ENCODE measurements at places on chromosomes 3 and 15. TPM values are rescaled to one million over a fixed set of nuclear protein-coding genes. Genes with fewer than 3 reads are reported as not detected.

DNA sequence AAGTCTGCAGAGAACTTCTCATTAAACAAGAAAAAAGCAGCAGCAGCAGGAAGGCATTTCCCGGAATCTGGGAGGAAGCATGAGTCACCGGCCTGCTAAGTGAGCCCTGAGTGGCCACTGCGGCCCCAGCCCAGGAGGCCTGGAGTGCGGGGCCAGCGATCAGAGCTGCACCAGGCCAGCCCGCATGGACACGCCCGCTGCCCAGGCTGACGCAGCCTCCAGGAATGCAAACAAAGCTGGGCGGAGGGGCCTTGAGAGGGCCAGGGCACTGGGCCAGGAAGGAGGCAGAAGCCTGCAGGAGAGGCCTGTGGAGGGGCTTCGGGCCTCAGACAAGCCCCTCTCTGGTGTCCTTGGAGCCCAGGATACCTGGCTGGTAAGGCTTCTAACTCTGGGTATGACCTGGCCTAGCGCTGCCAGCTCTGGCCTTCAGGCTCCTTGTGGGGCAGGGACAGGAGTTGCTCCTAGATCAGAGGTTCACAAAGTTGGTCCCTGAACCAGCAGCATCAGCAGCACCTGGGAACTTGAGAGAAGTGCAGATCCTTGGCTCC is 101.2 kb downstream of the SMAD6 start:
- no peak for DNase-seq
- no peak overlapping the region for H3K27ac ChIP-seq
- no peak overlapping the region for H3K4me3 ChIP-seq
- H3K4me1 ChIP-seq, result no peaks in the 10 kb centered on the region

- no peak overlapping the region for H3K27ac ChIP-seq
- H3K4me1 ChIP-seq, result no peaks in the 10 kb centered on the region
- H3K36me3 ChIP-seq, result no peaks in the 10 kb centered on the region
- DNase-seq, result no peak
Measured at GRCh38 chr3:159667261-159667660, 321.4 kb upstream of the IL12A start.

DNA sequence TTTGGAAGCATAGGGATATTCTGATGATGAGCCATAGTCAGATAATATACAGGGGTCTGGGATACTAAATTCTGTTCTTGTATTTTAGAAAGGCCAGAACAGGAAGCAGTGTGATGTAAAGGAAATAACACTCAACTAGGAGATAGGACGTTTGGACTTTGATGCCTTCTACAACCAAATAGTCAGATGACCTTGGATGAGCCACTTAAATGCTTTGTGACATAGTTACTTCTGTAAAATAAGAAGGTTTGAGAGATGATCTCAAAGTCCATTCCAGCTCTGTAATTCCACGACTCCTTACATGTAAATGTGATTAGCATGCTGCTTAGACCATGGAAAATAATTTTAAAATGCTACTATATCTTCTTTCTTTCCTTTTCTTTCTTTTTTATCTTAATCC is 29.5 kb upstream of the CCDC54 start:
- DNase-seq, result no peak
- no peak overlapping the region for H3K4me3 ChIP-seq
- no peaks in the 10 kb centered on the region for H3K4me1 ChIP-seq
- H3K27me3 ChIP-seq, result no peaks in the 10 kb centered on the region
- no peak overlapping the region for H3K27ac ChIP-seq
- H3K36me3 ChIP-seq, result no peaks in the 10 kb centered on the region

DNA sequence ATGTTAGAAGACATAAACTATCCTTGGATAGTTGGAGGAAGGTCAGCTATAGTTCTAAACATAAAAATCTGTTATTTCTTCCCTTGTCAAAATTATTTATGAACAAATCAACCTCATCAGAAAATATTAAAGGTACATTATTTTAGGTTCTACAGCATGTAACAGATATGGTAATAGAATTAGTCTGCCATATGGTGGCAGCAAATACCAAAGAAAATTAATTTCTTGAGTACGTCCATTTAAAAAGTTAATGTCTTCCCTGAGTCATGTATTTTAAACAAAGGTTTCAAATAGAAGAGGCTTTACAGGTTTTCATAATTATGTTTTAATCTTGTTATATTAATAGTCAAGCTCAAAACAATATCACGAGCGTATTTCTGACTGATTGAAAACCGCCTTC is 17.9 kb upstream of the ANKRD28 start:
- H3K4me3 ChIP-seq, result no peak overlapping the region
- no peaks in the 10 kb centered on the region for H3K36me3 ChIP-seq
- DNase-seq, result peak; percentile 32
- H3K27ac ChIP-seq, result no peak overlapping the region
- H3K27me3 ChIP-seq, result no peaks in the 10 kb centered on the region

DNA sequence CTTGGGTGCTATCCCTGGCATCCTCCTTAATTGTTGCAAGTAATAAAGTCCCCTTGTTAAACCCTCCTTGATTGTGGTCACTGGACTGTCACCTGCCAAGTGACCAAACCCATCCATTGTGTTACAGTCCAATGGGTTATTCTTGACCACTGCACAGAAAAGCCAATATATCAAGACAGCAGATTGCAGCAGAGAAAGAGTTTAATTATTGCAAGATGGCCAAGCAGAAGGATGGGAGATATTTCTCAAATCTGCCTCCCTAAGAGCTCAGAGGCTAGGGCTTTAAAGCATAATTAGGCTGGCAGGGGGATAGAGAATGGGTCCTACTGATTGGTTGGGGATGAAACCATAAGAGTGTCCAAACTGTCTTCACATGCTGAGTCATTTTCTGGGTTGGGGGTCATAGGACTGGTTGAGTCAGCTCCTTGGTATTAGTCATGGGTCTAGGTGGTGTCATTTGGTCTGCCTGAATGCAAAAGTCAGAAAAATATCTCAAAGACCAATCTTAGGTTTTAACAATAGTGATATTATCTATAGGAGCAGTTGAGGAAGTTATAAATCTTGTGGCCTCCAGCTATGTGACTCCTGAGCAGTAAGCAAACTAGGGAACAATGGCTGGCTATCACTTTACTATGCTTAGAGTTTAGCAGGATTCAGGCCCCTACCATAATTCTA is 19.1 kb upstream of the XYLB start:
- no peaks in the 10 kb centered on the region for H3K4me1 ChIP-seq
- H3K27ac ChIP-seq, result no peak overlapping the region
- H3K4me3 ChIP-seq, result no peak overlapping the region

DNA sequence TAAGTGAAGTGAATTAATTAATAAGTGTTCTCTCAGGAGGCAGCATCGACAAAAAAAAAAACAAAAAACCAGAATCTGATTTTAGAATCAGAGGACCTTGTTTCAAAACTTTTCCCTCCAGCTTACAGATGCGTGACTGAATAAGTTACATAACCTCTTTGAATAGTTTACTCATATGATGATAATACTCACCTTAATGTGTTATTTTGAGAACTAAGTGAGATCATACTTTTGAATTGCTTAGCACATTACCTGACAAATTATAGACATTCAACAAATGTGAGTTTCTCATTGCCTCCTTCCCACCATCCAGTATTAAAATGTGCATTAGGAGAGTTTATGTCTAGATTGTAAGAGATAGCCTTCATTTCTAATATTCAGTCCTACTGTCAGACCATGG is 94.0 kb downstream of the SOX2 start:
- no peak for DNase-seq
- H3K36me3 ChIP-seq, result no peaks in the 10 kb centered on the region
- no peak overlapping the region for H3K4me3 ChIP-seq
- H3K4me1 ChIP-seq, result no peaks in the 10 kb centered on the region

GRCh38 chr15:94174399-94174802 is 57.0 kb upstream of the MCTP2 start:
- no peak overlapping the region for H3K4me3 ChIP-seq
- H3K36me3 ChIP-seq, result no peaks in the 10 kb centered on the region
- no peaks in the 10 kb centered on the region for H3K4me1 ChIP-seq
- no peak overlapping the region for H3K27ac ChIP-seq
- no peak for DNase-seq
- peaks cover 3% of the 10 kb centered on the region for H3K27me3 ChIP-seq

DNA sequence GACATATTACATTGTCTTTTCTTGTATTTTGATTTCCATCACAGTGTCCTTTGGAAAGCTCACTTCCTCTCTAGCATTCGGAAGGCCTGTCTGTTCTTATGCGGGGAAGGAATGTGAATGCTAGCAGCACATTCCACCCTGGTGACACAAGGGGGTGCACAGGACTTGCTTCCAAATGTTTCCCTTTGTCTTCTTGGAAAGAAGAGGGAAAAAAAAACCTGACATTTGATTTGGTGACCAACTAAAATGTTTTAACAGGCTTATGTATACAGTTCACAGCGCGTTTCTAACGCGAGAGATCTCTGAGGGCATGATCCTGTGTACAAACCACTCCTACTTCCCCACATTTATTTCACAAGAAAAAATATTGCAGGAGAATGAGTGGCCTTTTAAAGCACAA is 107.6 kb upstream of the FXR1 start:
- no peak overlapping the region for H3K4me3 ChIP-seq
- H3K4me1 ChIP-seq, result no peaks in the 10 kb centered on the region
- H3K27me3 ChIP-seq, result peaks cover 1% of the 10 kb centered on the region
- H3K27ac ChIP-seq, result no peak overlapping the region

GRCh38 chr3:62433396-62433795 is 60.0 kb upstream of the FEZF2 start:
- H3K27me3 ChIP-seq, result peaks cover 6% of the 10 kb centered on the region
- no peak for DNase-seq
- no peak overlapping the region for H3K4me3 ChIP-seq
- H3K27ac ChIP-seq, result no peak overlapping the region
- H3K36me3 ChIP-seq, result no peaks in the 10 kb centered on the region
- H3K4me1 ChIP-seq, result no peaks in the 10 kb centered on the region

DNA sequence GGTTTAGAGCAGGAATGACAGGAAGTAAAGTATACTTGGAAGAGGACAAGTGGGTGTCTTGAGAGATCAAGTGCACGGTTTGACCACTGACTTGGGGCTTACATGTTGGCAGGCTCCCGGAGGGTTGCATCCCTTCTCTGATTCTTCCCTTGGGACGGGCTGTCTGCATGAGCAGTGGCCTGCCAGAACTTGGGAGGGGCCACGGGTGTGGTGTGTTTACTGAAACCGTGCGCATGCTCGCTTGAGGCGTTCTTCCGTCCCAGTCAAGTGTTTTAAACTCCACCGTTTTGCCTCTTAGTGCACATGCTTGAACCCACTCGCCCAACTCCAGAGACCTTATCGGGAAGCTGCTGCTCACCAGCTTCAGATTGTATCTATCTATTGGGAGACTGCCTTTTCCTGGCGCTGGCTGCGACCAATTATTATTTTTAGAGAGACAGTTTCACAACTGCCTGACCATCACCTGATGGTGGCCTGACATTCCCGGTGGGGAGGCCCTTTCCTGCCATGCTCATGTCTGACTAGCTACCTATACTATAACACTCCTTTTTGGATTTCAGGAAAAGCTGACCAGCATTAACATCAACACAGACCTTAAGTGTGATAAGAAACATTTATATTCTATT is 14.9 kb upstream of the C3orf22 start:
- no peak overlapping the region for H3K4me3 ChIP-seq
- DNase-seq, result no peak
- no peaks in the 10 kb centered on the region for H3K4me1 ChIP-seq
- no peak overlapping the region for H3K27ac ChIP-seq
- H3K36me3 ChIP-seq, result no peaks in the 10 kb centered on the region

DNA sequence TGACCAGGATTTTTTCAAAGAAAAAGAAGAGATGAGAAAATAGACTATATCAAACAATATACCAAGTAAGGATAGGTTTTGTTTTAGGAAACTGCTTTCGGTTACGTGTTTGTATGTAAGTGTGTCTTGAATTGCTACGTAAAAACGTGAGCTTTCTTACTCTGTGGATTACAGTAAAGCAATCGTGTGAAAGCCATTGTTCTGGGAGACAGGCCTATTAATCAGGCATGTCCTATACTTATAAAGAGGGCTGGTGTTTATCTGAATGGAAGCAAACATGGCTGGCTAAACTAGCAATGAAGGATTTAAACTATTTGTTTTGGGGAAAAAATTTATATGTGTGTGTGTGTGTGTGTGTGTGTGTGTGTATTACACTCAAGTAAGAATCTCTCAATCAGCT is 2.6 kb downstream of the EHHADH start:
- peaks cover 5% of the 10 kb centered on the region for H3K36me3 ChIP-seq
- no peaks in the 10 kb centered on the region for H3K27me3 ChIP-seq
- DNase-seq, result no peak
- H3K4me3 ChIP-seq, result no peak overlapping the region
- peaks cover 3% of the 10 kb centered on the region for H3K4me1 ChIP-seq

- no peaks in the 10 kb centered on the region for H3K36me3 ChIP-seq
- DNase-seq, result peak; percentile 27
- H3K27ac ChIP-seq, result no peak overlapping the region
- H3K4me3 ChIP-seq, result peak overlapping the region; percentile 79
Measured at GRCh38 chr3:173395412-173396181, 1.9 kb upstream of the NLGN1 start.

- DNase-seq, result no peak
- H3K4me3 ChIP-seq, result no peak overlapping the region
- peaks cover 52% of the 10 kb centered on the region for H3K36me3 ChIP-seq
- peak overlapping the region; percentile 69 for H3K27ac ChIP-seq
Measured at GRCh38 chr3:71709908-71710511, 15.2 kb downstream of the EIF4E3 start.

- no peaks in the 10 kb centered on the region for H3K4me1 ChIP-seq
- H3K36me3 ChIP-seq, result no peaks in the 10 kb centered on the region
- no peak overlapping the region for H3K4me3 ChIP-seq
- no peak overlapping the region for H3K27ac ChIP-seq
Measured at GRCh38 chr3:159650726-159651125, 337.9 kb upstream of the IL12A start.

DNA sequence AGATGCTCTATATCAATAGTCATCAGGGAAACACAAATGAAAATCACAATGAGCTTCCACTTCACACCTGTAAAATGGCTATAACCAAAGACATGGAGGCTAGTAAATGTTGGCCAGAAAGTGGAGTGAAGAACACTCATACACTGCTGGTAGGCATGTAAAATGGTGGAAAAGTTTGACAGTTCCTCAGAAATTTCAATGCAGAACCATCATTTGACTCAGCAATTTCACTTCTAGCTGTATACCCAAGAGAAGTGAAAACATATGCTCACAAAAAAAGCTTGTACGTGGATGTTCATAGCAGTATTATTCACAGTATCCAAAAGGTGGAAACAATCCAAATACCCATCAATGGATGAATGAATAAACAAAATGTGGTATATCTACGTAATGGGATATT is 19.2 kb upstream of the TOP2B start:
- H3K27ac ChIP-seq, result no peak overlapping the region
- DNase-seq, result no peak
- H3K4me1 ChIP-seq, result no peaks in the 10 kb centered on the region
- no peak overlapping the region for H3K4me3 ChIP-seq

GRCh38 chr15:82595766-82596165 is 51.4 kb downstream of the CPEB1 start:
- DNase-seq, result no peak
- H3K4me1 ChIP-seq, result no peaks in the 10 kb centered on the region
- no peak overlapping the region for H3K4me3 ChIP-seq
- H3K27ac ChIP-seq, result no peak overlapping the region

- H3K4me1 ChIP-seq, result peaks cover 14% of the 10 kb centered on the region
- H3K27ac ChIP-seq, result peak overlapping the region; percentile 99
- H3K4me3 ChIP-seq, result peak overlapping the region; percentile 97
- no peaks in the 10 kb centered on the region for H3K27me3 ChIP-seq
Measured at GRCh38 chr3:150703299-150703755, 393 bp downstream of the ERICH6 start.

Gene IMP3
- 256 TPM for polyA plus RNA-seq

Gene BSN
- not detected for polyA plus RNA-seq

Gene TNFAIP8L3
- not detected for polyA plus RNA-seq

Gene FSIP1
- polyA plus RNA-seq, result not detected

Gene TMEM212
- not detected for polyA plus RNA-seq

Gene RLBP1
- polyA plus RNA-seq, result not detected

Gene SCAANT1
- not detected for polyA plus RNA-seq

Gene TRIM42
- polyA plus RNA-seq, result not detected

Gene ACTRT3
- polyA plus RNA-seq, result 0.14 TPM

Gene MINAR1
- polyA plus RNA-seq, result not detected

Gene SCN11A
- polyA plus RNA-seq, result not detected

Data from naive thymus-derived CD8-positive, alpha-beta T cell (primary cell).